ENCODE measurements at places on chromosomes 2 and 18.

- DNase-seq = no peak
Measured at GRCh38 chr2:40403233-40403836, 48.6 kb downstream of the SLC8A1 start.

GRCh38 chr2:202382684-202383083, 6.6 kb downstream of the BMPR2 start:
- DNase-seq = no peak

- peak; percentile 15 for DNase-seq
Measured at GRCh38 chr18:6521803-6522418, 107.2 kb upstream of the L3MBTL4 start.

- no peak for DNase-seq
Measured at GRCh38 chr2:235827585-235827992, 333.7 kb downstream of the AGAP1 start.

- DNase-seq = no peak
Measured at GRCh38 chr2:134513465-134513804, 205.4 kb downstream of the TMEM163 start.

GRCh38 chr2:58268685-58269084, 27.6 kb upstream of the FANCL start:
- DNase-seq = no peak

- DNase-seq = no peak
Measured at GRCh38 chr2:239779584-239779983, 245.6 kb downstream of the NDUFA10 start.

Data from NCI-H1092 treated with DMSO at 0.1 percent for 48 hours (cell line).